NCI-H2029 treated with DMSO at 0.1 percent for 48 hours (cell line): ENCODE measurements at places on chromosomes 7 and 10.
A peak's percentile ranks its signal among the peaks of the same experiment; 100 is the strongest.

GRCh38 chr7:134406431-134406830, 52.5 kb downstream of the AKR1B1 start:
- DNase-seq: no peak

- DNase-seq: no peak
Measured at GRCh38 chr7:130009848-130010688, 41.1 kb downstream of the ZC3HC1 start.

DNA sequence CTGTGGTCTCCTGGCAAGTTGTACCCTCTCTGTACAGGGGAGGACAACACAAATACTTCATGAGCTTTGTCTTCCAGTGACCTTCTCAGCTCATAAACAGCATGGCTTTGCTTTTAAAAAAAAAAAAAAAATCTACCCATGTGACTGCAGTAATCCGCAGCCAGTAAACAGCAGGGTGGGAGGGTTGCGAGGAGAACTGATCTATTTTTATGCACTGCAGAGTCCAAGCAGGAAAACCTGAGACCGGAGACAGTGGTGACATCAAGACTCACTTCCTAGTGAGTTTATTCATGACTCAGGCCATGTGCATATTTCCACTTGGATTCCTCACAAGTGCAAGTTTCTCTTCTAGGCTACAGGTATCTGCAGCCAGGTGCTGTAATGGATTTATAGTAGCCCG, 127.9 kb downstream of the NRF1 start:
- peak; percentile 82 for DNase-seq

- no peak for DNase-seq
Measured at GRCh38 chr10:99531026-99531695, 1.6 kb upstream of the NKX2-3 start.

- no peak for DNase-seq
Measured at GRCh38 chr10:21797984-21798765, 205.4 kb downstream of the DNAJC1 start.
